Kidney (tissue), 22 donors: ENCODE measurements at places on chromosomes 5 and 9. TPM values are rescaled to one million over a fixed set of nuclear protein-coding genes. Genes with fewer than 3 reads are reported as not detected.

SLC45A2 gene
- total RNA-seq: 0.22 TPM

ANKRD55 gene
- 1.2 TPM for total RNA-seq

GPR150 gene
- 0.16 TPM for total RNA-seq

LIX1 gene
- 33.4 TPM for total RNA-seq

KIF4B gene
- total RNA-seq: not detected

RASA1 gene
- 25.5 TPM for total RNA-seq
